ENCODE measurements at places on chromosomes 3 and 15. TPM values are rescaled to one million over a fixed set of nuclear protein-coding genes. Genes with fewer than 3 reads are reported as not detected.

RARRES1 gene
- total RNA-seq, result 9.2 TPM

TMC3 gene
- not detected for total RNA-seq

DNAH12 gene
- total RNA-seq, result 0.18 TPM

SEC62 gene
- total RNA-seq, result 102 TPM

ACSBG1 gene
- total RNA-seq, result 0.81 TPM

STRA6 gene
- 66.5 TPM for total RNA-seq

SLC6A1 gene
- total RNA-seq, result 0.07 TPM

COMMD2 gene
- total RNA-seq, result 30.5 TPM

LYZL4 gene
- total RNA-seq, result not detected

PLA1A gene
- total RNA-seq, result 0.37 TPM

LRTM1 gene
- not detected for total RNA-seq

ZBED2 gene
- 0.12 TPM for total RNA-seq

FOXL2 gene
- 4.2 TPM for total RNA-seq

GPR62 gene
- not detected for total RNA-seq

APH1B gene
- 21.5 TPM for total RNA-seq

SCAMP5 gene
- 10.4 TPM for total RNA-seq

CCR9 gene
- not detected for total RNA-seq

APOD gene
- total RNA-seq, result 1.2 TPM

MRAS gene
- 11.0 TPM for total RNA-seq

TNNC1 gene
- 1.3 TPM for total RNA-seq

LRRC34 gene
- not detected for total RNA-seq

FGF12 gene
- 0.62 TPM for total RNA-seq

KNG1 gene
- not detected for total RNA-seq

SEMA3G gene
- 0.11 TPM for total RNA-seq

CCDC39 gene
- total RNA-seq, result not detected

PODXL2 gene
- 10.2 TPM for total RNA-seq

OCA2 gene
- 0.48 TPM for total RNA-seq

ACTC1 gene
- total RNA-seq, result 0.21 TPM

HESX1 gene
- not detected for total RNA-seq

TMCO5A gene
- not detected for total RNA-seq

TMEM212 gene
- not detected for total RNA-seq

ARL8B gene
- total RNA-seq, result 65.4 TPM

Measured in A549 treated with dexamethasone at 1 μM for 4 hours (cell line).